ENCODE measurements at places on chromosomes 6 and 20. TPM values are rescaled to one million over a fixed set of nuclear protein-coding genes. Genes with fewer than 3 reads are reported as not detected.

Gene PKHD1
- 67.1 TPM for total RNA-seq

- DNase-seq = no peak
Measured at GRCh38 chr6:12544821-12545565, 171.6 kb upstream of the PHACTR1 start.

DNA sequence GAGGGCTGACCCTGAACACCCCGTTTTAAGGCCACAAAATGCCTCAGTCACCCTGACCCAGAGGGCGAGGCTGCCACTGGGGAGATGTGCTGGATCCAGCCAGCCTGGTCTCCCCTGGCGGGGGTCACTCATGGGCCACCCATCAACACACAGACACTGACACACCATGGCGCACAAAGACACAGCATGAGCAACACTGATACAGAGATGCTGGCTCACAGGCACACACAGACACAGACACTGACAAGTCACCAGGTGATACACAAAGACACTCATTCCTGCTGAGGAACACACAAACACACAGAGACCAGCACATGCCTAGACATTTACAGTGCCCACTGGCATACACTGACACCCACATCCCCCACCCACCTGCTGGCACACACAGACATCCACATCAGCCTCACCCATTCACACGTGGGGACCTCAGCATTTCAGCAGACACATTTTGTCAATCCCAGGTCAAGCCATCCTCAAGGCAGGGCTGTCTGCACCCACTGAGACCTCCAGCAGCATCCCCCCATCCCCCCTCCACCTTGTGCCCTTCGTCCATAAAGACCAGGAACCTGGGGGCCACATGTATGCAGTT lies 63.4 kb downstream of the MDGA1 start:
- DNase-seq = no peak

Gene CALHM6
- 3.1 TPM for total RNA-seq

DNA sequence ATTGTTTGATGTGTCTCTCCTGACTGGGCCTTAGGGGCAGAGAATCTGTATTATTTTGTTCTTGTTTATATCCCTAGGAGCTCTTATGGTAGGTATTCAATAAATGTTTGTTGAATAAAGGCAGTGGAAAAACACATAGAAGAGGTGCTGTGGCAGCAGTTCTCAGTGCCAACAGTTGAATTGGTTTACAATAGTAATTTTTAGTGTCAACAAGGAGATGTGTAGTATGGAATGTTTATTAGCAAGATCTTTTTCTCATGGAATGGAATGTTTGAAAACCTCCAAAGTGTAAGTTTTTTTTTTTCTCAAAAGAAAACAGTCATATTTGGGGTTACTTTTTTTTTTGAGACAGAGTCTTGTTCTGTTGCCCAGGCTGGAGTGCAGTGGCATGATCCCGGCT lies 28.0 kb downstream of the ASXL1 start:
- no peak for DNase-seq

Gene CNR1
- 3.3 TPM for total RNA-seq

DNA sequence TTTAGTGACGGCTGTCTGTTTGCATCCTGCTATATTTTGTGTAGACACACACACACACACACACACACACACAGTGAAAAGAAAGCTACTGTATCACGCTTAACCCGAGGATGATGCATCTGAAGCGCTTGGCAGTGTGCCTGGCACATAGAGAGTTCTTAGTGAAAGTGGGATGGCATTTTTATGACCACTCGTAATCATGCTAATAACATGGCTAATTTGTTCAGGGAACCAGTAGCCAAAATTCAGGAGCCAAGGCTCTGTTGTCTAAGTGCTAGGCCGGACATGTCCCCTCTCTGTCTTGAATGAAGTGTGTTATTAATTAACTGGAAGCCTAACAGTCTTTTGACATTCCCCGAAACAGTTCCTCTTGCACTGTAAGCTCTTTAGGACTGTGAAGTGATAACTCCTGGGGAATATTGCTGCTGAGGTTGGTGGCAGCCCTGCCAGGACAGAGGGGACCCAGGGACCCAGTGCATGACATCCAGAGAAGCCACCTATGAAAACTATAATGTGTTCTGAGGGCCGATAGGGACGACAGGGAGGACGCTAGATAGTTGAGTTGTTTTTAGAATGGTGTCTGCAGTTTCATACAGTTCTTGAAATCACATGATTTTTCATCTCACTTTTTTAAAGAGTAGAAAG lies 45.0 kb upstream of the IRF4 start:
- no peak for DNase-seq

Gene SNX3
- 228 TPM for total RNA-seq

DNA sequence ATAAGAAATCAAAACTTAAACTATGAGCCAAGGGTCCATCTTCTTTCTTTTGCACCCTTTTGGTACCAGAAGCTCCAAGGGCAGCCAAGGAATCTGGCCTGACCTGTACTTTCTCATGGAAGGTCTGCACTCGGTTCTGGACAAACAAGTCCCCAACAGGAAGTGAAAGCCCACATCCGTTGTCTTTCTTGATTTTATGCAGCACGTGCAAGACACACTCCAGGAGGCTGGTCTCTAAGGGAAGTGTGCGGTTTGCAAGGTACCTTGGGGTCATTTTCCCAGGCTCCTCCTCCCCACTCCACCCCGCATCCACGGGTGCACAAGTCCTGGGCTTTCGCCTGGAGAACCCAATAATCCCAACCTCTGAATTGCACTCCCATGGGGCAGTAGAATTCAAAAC lies 101.9 kb downstream of the NFATC2 start:
- no peak for DNase-seq

- DNase-seq = no peak
Measured at GRCh38 chr20:16955462-16955861, 207.3 kb downstream of the OTOR start.

Gene NFATC2
- total RNA-seq = under 0.01 TPM

DNA sequence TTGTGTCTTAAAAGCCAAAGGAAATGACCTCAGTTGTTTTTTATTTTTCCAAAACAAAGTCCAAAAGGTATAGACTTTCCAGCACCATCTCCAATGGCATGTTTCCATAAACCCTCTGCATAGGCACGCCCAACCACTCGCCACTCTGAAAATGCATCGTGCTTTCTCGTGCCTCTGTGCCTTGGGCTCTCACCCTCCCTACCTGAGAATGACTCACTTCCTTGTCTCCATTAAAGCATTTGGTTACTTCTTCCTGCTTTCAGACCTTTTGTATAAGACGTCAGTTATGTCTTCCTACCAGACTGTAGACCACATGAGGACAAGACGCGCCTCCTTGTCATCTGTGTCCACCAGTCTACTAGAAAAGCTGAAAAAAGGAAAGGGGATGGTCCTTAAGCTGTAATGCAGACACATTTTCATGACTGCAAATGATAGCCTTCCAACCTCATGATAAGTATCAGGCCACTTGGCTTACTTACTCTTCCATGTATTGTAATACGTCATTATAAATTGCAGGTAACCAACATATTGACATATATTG lies 61.2 kb upstream of the CDYL start:
- peak; percentile 6 for DNase-seq

Measured in renal cortical epithelial cell (primary cell).